ENCODE measurements at places on chromosomes 7 and 10.

- no peak for DNase-seq
Measured at GRCh38 chr10:132459301-132460003, 62.5 kb downstream of the PWWP2B start.

DNA sequence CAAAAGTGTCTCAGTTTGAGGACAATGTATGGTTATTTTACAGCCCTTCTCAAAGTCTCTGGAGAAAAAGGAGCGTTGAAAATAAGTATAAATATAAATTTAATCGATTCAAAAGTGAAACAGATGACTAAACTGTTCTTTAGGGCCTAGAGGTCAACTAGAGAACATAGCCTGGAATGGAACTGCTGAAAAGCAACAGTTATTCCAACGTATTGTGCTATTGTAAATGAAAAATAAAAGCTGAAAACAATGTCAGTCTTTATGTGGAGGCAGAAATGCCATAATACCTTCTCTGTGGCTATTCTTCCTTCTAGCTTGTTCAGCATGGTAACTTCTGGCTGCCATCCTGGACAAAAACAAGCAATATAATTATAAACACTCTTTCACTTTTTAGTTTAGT, 362.5 kb downstream of the ARL4A start:
- no peak for DNase-seq

DNA sequence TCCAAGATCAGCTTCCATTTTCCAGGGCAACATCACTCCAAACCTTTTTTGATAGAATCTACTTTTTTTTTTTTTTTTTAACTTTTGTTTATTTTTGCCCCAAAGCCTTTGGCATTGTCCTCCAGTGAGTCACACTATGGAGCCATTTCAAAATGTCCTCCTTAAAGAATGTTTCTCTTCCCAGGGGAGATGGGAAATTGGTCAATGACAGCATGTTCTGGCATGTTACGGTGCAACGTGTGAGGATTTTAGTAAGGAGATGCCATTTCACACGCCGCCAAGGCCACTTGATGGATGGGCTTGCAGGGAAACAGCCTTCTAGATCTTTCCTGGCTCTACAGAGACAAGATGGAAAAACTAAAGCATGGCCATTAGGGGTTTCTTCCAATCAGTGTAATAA, 30.7 kb upstream of the TRIL start:
- DNase-seq: no peak

- no peak for DNase-seq
Measured at GRCh38 chr10:77970869-77971803, 44.6 kb upstream of the DLG5 start.

- no peak for DNase-seq
Measured at GRCh38 chr7:94649450-94649849, 6.5 kb downstream of the SGCE start.

DNA sequence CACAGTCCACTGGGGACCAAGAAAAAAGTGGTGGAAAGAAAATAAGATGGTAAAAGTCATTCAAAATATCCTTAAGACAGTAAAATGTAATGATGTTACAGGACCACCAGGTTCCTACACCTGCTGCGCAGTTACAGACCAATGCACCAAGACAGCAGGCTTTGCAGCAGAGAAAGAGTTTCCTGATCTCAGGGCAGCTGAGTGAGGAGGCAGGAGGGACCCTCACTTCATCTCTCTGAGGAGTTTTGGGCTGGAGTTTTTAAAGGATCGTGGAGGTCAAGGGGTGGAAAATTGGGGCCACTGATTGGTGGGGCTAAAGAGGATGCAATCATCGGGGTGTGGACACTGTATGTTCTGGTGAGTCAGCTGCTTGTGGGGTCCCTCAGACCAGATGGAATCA, 100.0 kb downstream of the BMS1 start:
- DNase-seq: no peak

DNA sequence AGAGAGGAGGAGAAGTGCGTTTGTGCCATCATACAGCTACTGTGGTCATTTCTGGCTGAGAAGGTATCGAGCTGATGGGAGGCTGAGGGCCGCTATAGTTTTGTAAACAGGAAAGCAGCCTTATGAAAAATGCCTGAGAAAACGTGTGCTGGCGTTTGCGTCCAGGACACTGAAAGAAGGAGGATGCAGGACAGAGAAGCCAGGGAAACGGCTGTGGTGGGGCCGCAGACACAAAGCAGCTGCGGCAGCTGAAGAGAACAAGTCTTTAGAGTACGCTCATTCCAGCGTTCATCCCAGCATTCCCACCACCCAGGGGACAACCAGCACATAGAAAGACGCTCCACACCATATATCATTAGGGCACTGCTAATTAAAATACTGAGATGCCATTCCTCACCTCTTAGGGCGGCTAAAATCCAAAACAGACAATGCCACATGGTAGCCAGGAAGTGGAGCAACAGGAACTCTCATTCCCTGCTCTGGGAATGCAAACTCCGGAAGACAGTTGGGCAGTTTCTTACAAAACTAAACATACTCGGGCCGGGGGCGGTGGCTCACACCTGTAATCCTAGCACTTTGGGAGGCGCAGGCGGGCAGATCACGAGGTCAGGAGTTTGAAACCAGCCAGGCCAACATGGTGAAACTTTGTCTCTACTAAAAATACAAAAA, 18.4 kb downstream of the GNA12 start:
- no peak for DNase-seq

DNA sequence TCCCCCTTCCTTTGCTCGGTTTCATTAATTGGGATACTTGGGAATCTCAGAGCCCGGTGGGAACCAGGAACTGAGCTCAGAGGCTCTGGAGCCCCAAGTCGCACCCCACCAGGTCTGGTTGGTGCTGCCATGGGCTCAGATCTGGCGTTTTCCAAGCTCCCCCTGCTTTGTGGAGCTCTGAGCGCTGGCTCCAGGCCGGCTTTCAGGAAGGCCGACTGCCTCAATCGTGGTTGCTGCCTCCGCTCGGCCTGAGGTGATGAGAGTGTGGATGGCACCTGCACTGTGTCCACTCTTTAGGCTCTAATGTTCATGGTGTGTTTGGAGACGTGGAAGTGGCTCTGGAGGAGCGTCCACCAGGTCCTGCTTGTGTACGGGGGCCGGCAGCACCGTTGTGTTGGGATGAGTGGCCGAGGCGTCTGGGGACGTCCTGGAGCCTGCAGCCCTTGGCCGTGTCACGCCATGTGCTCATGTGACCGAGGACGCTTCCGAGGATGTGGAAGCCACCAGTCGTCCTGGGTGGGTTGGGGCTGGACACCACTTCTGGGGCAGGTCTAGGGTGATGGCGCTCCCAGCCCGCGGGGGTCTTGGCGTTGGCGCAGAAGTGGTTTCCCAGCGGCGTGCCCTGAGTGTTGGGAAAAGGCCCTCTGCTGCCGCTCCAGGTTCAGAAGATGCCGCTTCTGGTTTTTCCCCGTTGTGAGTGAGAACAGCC, 8.2 kb downstream of the INPP5A start:
- DNase-seq: no peak

DNA sequence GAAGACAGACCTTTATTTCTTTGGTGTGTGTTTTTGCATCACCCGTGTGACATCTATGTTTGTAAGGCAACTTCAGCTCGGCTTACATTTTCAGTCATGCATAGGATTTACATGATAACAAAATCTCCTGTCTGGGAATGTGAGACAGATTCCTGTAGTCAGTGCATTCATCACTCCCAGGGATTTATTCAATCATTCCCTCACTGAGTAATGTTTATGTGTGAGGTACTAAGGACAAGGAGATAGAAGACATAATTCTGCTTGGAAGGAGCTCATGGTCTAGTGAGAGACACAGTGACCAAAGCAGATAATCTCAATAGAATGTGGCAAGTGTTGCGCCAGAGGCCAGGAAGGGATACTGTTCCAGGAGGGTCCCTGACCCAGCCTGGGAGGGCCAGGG, 35.2 kb upstream of the BMPER start:
- no peak for DNase-seq

GRCh38 chr7:137480824-137481365, 137.4 kb upstream of the PTN start:
- DNase-seq: no peak

DNA sequence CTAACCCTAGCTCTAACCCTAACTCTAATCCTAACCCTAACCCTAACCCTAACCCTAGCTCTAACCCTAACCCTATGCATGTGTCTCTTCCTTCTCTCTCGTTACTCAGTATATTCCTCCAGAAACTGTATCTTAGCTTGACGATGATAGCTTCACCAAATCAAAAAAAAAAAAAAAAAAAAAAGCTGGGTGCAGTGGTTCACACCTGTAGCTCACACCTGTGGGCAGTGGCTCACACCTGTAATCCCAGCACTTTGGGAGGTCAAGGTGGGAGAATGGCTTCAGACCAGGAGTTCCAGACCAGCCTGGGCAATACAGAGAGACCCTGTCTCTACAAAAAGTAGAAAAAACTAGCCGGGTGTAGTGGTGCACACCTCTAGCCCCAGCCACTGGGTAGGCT, 414.0 kb downstream of the GATA3 start:
- DNase-seq: no peak

DNA sequence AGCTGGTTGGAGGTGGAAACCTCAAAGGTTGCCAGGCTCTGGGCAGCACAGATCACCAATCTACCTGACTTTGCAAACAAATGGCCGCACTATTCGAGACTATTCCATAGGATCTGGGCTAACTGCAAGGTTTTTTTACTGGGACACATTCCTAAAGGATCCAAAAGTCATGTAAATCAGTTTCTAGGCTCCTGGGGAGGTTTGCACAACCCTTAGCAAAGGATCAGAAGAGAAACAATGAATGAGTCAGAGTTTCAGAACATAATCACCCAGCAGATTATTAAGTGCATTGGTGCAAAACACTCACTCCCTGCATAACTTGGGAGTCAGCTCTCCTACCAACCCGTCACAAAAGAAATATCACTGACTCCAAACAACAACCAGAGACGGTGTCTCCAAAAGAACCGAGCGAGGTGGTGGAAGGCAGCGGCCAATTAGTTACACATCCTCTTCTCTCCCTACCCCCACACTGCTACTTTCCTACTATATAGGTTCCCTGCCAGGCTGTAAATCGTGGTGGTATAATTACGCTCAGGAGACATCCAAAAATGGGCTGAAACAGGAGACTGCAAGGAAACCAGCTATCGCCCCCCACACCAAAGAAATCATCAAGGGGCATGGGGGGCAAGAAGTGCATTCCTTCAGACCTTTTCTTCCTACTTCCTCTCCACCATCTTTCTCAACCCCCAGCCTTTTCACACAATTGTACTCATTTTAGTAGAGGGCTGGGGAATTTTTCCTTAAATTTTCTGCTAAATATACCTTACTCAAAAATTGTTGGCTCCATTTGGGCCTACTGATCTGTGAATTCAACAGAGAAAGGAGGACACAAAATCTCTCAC, 3.2 kb downstream of the UBE2H start:
- no peak for DNase-seq

GRCh38 chr7:99362801-99363200, 11.7 kb upstream of the ARPC1B start:
- DNase-seq: no peak

GRCh38 chr7:95095966-95096540, 188.7 kb downstream of the PPP1R9A start:
- no peak for DNase-seq

DNA sequence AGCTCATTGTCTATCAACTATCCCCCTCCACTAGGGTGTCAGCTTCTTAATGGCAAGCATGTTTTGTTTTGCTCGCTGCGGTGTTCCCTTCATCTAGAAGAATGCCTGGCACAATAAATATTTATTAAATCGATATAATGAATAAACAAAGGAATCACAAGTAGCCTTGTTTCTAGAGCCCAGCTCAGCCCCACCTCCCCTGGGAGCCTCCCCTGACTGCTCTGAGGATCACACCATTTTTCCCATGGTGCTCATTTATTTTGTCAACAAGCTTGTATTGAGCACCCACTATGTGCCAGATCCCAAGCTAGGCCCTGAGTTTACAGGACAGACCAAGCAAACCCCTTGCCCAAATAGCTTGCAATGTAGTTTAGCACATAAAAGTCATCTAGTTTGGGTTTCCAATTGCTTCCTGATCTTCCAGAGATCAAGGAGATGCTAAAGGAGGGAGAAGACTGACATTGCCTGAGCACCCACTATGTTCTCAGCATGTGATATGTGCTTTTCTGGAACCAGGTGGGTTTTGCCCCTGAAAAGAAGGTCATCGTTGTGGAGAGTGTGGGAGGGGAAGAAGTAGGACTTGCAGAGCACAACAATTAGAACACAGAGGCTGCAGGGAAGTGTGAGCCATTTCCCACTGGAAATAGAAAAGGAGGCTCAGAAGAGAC, 42.3 kb upstream of the GPAM start:
- DNase-seq: no peak

DNA sequence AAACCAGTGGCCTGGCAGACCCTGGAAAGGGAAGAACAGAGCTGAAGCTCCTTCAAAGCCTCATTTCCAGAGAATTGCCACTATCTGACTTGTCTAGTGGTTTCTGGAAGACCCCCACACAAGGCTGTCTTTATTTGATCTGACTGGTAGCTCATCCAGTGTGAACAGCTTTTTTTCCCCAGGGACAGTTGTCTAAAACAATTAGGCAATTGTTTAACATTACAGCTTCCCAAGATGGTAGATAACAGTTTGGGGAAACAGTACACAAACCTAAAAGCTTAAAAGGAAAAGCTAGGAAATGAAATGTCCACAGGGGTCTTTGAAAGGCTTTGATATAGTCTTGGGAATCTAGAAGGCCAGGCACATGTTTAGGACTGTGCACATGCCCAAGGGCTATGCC, 203.4 kb upstream of the CTBP2 start:
- DNase-seq: no peak

DNA sequence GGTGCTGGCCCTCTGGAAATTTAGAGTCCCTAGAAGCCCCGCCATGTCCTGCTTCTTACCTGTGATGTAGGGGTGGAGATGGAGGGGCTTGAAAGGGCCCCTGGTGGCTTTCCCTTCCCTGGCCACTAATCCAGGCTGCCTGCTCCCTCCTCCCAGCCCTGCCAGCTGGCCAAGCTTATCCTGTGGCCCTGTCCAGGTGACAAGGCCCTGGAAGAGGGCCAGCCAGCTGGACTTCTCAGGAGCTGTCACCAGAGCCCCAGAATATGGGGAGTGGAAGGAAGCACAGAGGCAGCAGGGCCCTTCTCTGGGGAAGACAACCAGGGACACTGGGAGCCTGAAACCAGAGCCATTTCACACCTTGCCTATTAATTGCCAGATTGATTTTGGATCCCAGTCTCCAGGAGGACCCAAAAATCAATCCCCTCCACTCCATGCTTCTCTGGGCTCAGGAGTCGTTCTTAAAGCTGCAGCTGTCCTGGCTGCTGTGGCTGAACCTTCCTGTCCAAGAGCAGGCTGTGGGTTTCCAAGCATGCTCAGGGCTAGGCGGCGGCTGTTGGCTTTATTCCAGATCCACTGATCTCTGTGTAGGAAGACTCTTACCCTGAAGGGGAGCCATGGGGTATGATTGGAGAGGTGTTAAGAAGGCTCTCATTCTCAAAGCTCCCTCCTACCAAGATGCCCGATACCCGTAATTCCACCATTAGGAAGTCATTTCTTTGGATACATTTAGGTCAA, 52.6 kb upstream of the PCBD1 start:
- no peak for DNase-seq

GRCh38 chr7:105126436-105126975, 112.5 kb downstream of the KMT2E start:
- DNase-seq: no peak

DNA sequence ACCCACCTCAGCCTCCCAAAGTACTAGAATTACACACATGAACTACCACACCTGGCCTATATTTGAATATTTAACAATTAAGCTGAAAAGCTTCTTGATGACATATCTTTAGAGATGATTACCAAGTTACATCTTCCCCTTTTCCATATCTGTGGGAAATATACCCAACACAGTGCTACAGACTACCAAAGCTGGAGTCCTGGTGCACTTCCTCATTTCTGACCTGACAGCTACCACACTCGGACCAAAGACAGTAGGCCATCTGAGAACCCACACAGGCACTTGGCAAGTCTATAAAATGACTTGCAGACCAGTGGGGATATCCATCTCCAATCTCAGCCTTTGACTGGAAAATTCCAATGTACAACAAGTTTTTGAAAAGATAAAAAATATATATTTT, 270.4 kb upstream of the KLF14 start:
- no peak for DNase-seq

Measured in stimulated activated CD4-positive, alpha-beta T cell treated with anti-CD3 and anti-CD28 coated beads, TNF-alpha, amount 100 ng/mL, for 24 hours (primary cell).